ENCODE measurements at places on chromosomes 6 and 20.
A peak's percentile ranks its signal among the peaks of the same experiment; 100 is the strongest.

DNA sequence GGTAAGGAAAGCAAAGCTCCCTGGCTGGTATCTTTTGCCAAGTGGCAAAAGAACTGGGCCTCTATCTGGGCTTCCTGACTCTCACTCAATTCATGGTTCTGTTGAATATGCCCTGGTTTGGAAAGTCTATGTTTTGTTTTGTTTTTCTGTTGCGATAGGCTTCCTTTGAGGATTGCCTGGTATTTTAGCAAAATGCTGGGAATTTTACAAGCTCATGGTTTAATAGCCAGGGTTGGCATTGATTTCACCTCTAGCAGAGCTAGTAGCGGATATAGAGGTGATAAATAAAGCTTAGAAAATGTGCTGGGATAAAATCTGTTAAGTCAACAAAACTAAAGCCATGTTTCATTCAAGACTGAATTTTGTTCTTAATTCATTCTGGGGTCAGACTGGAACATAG is 109.9 kb downstream of the RNF144B start:
- no peak for DNase-seq

DNA sequence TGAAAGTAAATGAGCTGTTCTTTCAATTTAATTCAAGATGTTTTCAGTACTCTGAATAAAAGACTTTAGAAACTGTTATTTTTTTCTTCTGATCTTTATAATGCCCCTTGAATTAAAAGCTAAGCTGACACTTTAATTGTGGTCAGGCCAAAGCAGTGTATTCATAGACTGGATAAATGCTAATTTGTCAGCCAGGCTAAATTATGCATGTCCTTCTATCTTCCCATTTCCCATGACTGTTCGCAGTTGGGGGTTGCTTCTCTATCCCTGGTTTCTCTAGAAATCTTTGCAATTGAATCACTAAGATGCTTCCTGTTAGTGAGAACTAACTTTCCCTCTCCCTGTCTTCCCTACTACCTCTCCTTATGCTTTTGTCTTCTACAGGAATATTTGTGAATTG is 396.2 kb downstream of the RFPL4B start:
- peak; percentile 1 for DNase-seq

- DNase-seq = no peak
These were observed 2.7 kb downstream of the HLA-DOB start for GRCh38 chr6:32814145-32814544.

- DNase-seq = peak; percentile 84
These were observed 345.2 kb downstream of the GJA1 start for GRCh38 chr6:121780325-121781321.

- no peak for DNase-seq
These were observed 40.7 kb downstream of the YTHDF1 start for GRCh38 chr20:63175038-63175895.

GRCh38 chr6:18016133-18016532 is 28.7 kb upstream of the KIF13A start:
- DNase-seq = no peak

DNA sequence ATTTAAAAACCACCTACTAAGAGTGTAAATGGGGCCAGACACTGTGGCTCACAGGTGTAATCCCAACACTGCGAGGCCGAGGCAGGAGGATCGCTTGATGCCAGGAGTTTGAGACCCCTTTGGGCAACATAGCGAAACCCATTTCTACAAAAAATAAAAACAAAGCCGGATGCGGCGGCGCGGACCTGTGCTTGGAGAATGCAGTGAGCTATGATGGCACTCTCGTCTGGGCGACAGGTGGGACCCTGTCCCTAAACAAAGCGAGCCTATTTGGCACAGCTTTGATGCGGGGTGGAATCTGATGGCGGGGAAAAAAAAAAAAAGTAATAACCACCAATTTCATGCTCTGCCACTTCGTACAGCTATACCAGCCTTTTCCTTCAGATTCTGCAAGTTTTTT is 1.1 kb downstream of the TCP1 start:
- no peak for DNase-seq

DNA sequence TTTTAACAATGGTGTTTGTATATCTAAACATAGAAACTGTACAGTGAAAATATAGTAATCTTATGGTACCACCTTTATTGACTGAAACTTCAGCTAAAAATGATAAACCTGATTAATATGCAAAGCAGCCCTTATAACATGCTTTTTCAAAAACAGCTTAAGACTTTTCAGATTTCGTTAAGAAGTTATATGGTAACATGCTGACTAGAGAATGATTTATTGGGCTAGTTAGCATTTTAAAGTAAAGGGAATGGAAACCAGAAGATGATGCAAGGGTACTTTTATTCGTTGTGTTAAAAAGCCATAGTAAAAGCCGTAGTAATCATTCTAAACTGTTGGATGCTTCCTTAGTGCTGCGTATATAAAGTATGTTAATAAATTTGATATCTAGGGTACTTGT is 50.5 kb downstream of the CBFA2T2 start:
- no peak for DNase-seq

- no peak for DNase-seq
These were observed 129.3 kb upstream of the MLN start for GRCh38 chr6:33933101-33933500.

- no peak for DNase-seq
These were observed 39.6 kb downstream of the MEP1A start for GRCh38 chr6:46832816-46833215.

DNA sequence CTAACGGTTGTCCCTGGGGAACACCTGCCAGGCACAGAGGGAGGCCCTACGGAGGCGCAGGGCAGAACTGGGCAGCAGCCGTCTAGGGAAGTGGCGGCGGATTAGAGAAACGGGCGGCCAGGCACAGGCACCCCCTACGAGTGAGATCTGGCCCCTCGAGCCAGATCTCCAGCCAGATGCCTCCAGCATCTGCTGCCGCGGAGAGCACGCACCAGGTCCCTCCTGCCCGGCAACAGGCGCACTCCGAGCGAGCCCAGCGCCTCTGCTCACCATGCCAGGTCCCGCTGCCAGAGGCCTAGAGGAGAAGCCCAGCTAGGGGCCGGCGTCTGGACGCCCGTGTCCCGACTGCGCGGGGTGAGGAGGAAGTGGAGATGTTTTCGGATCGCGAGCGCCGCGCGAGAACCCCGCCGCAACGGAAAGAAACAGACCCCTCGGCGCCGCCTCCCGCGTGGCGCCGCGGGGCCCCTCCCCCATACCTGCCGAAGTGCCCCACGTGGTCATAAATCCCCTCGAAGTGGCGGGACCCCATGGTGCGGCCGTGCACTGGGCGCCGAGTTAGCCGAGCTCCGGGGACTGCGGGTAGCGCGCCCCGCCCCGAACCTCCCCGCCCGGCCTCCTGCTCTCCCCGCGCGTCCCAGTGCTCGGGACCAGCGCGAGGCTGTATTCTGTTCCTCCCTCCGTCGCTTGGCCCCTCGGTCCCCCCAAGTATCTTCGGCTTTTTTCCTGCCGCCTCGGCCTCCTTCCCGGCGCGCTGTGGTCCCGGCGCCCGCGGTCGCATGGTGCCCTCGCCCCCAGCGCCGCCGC is at the start of gene SLC22A16:
Gene SLC22A16 (minus strand): TSS at position 568 of the 804 bp plus-strand sequence. CDS start 39 bp downstream, at position 529.
- no peak for DNase-seq

DNA sequence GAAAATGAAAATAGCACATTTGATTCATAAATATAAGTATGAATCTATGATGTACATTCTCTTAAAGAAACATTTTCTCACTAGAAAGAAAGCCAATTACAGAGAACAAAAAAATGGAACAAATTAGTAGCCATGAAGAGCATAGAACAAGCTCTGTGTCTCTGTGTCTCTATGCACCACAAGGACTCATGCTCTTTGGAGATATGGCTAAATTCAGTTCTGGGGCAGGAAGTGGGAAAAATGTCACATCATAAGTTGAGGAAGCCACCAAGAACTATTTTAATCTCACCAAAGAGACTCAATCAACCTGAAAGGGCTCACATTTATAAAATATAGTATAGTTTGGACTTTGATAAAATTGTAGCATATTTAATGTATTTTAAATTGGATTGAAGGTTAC is 1259.8 kb upstream of the GJE1 start:
- DNase-seq = no peak

DNA sequence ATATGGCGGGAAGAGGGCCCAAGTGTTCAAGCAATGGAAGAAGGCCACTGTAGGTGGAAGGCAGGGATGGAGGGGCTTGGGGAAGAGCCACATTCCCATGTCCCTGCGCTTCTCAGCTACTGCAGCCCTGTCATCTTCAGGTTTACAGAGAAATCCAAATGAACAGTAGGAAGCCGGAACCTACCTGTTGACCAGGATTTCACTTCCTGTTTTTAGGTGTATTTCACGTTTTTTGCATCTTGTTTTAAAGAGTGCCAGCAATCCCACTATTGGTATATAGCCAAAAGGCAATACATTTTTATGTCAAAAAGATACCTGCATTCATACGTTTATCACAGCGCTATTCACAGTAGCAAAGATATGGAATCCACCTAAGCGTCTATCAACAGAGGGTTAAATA is 159.2 kb downstream of the SLC35B3 start:
- DNase-seq = no peak

DNA sequence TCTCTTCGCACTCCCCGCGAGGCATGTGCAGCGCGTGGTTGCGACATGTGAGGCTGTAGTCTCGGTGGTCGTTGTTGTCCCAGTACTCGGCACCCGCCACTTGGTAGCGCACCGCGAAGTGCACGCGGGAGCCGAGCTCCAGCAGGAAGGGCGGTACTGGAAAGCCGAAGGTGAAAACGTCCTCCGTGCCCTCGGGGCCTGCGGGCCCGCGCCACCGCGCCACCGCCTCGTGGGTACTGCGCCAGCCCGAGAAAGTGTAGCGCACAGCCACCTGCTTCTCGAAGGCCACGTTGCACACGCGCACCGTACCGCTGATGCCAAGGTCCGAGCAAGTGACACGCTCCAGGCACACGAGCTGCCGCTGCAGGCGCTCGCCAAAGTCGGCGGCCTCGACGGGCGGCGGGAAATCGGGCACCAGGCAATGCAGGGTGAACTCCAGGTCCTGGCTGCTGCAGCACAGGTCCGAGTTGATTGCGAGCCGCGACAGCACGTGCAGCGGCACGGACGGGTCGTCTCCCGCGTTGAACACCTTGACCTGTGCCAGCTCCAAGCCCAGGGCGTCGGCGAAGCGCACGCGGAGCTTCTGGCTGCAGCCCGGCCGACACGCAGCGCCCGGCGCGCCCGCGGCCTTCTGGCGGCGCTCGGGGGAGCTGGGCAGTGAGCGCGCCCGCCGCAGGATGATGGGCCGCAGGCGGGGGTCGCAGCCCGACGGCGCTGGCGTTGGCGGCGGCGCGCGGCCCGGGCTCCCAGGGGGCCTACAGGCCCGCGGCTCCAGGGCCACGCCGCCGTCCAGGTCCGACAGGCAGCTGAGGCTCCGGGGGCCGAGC is 840 bp downstream of the PPP1R3D start:
- no peak for DNase-seq

GRCh38 chr6:152828431-152828830 is 77.8 kb downstream of the VIP start:
- DNase-seq = no peak

- no peak for DNase-seq
These were observed 184.7 kb upstream of the RALGAPA2 start for GRCh38 chr20:20897145-20897544.

DNA sequence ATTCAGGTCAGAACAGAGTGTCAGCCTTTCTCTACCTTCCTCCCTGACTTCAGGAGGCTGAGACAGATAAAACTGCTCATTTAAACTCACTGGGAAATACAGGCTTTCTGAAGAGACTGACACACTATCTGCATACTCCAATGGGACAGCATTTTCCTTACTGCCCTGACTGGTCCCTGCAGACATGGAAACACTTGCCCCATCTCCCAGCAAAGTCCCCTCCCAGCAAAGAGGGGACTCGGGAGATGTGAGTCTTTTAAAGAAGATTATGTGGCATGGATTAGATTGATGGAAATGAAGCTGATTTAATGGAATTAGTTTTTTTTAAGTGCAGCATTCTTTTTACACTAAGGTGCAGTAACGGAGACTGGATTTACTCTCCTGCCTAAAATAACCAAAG is 90.8 kb downstream of the CFAP61 start:
- no peak for DNase-seq

DNA sequence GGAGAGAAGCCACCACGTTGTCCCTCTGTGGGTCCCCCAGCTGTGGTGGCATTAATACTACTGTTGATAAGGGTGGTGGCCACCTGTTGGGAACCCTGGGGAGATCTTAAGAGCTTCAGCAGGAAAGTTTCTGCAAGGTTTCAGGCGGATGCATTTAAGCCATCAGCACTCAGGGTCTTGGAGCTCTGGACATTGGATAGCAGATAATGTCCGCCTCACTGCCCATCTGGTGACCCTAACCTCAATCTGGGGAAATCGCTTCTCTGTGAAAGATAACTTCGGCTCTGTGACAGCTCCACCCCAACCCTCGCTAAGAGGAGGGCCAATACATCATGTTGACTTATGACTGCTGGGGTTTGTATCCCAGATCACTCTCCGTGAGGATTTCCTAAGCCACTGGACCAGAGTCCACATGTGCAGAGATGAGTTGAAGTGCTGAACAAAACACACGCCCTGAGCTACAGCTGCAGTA is 92.9 kb downstream of the FOXC1 start:
- no peak for DNase-seq

DNA sequence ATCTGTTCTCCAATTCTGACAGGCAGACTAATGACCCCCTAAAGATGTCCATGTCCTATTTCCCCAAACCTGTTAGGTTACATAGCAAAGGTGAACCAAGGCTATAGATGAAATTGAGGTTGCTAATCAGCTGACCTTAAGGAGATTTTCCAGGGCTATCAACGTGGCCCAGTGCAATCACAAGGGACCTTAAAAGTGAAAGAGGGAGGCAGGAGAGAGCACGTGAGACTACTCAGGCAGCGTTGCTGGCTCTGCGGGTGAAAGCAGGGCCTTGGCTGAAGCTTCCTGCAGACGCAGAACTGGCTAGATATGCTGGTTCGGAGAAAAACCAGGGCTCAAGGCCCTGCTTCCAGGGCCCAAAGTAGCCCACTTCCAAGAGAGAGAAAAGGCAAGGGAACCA is 78.7 kb downstream of the NCOA7 start:
- DNase-seq = no peak

DNA sequence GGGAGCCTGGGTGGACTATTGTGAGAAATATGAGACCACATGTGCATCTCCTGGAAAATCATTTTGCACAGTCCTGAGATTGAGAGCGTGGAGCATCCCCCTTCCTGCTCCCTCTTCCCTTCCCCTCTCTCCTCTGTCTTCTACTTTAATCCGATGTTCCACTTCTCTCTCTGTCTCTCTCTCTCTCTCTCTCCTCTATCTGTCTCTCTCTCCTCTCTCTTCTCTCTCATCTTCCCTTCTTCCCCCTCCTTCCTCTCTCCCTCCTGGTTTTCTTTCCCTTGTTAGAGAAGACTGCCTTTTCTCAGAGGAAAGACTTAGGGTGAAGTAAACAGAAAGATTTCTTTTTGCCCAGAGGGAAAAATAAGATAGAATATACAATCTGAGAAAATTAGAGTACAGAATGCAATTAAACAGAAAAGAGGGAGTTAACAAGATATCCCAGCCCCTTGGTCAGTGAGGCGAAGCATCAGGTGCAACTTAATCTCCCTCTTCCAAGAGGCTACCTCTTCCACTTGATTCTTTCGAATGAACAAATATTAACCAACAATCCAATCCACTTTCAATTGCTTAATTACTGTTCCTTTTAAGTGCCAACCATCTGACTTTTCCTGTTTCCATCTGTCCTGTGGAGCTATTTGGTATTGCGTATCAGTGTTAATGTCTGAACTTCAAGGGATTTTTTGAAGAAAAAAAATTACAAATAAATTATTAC is 14.6 kb downstream of the KHDC1 start:
- DNase-seq = no peak
